ENCODE measurements at places on chromosomes 1 and 21.

GRCh38 chr1:230633469-230633868, 8.8 kb upstream of the COG2 start:
- DNase-seq = no peak

- DNase-seq = no peak
These were observed 40.5 kb downstream of the STPG1 start for GRCh38 chr1:24373044-24373443.

GRCh38 chr1:178536844-178537371, 24.0 kb downstream of the TEX35 start:
- no peak for DNase-seq

DNA sequence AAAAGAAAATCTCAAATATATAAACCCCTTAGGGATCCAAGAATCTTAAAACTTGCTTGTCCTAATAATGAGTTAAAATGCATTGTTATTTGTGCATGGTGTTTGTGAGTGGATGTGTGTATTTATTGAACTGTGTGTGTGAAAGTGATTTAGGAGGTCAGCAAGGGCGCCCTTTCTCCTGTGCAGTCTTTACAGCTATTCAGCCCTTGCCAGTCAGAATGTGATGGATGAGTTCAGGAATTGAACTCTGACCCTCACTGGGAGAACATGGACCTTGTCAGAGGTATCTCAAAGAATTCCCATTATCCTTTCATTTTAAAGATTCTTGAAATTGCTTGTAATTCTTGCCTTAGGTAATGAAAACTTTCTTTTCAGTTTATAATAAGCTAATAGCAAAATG, 493.0 kb upstream of the ADGRL4 start:
- no peak for DNase-seq

GRCh38 chr1:45375104-45376090, 35.2 kb upstream of the MUTYH start:
- no peak for DNase-seq

DNA sequence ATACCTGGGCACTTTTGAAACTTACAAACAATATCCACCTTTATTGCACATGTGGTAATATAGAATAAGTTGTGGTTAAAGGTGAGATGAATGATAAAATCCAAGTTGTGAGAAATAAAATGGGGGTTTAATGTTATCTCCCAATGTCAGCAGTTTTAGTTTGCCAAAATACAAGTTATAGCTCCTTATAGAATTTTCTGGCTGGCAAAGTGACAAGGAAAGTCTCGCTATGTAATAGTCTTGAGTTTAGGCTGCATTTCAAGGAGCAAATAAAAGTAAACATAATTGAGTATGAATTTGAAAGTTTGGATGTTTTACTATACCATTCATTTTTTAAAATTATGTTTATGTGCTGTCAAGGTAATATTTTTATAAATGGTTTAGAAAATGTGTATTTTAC, 15.0 kb upstream of the NEXN start:
- no peak for DNase-seq

DNA sequence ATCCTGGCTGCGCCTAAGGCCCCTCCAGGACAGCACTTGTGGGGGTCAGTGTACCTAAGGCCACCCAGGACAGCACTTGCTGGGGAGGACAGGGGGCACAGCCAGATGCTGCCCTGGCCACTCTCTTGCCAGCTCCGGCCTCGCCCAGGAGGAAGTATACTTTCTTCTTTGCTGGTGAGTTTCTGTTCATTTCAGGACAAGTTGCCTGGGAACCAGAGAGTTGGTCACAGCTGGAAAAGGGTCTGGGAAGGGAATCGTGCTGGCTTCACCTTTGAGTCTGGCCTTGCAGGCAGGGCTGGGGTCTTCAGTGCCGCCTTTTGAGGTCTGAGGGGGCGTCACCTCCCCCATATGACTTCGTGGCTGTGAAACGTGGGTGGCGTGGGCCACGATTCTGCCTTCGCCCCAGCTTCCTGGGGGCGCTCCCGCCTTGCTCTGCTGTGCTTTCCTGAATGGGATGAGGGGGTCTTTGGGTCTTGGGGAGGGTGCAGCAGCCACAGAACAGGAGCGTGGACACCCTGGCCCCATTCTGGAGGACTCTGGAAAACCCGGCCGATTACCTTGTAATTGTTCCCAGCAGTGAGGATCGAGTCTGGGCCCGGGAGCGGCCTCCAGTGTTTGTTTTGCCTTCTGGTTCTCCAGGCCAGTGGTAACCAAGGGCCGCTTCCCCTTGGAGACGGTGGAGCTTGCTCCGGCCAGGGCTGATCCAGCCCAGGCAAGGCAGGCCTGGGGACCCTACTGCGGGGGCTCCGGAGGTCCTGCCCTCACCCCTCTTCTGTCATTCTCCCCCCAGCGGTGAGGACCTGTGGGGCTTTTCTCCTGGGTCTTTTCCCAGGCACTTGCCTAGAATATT, 45.9 kb downstream of the SPSB1 start:
- DNase-seq = no peak

DNA sequence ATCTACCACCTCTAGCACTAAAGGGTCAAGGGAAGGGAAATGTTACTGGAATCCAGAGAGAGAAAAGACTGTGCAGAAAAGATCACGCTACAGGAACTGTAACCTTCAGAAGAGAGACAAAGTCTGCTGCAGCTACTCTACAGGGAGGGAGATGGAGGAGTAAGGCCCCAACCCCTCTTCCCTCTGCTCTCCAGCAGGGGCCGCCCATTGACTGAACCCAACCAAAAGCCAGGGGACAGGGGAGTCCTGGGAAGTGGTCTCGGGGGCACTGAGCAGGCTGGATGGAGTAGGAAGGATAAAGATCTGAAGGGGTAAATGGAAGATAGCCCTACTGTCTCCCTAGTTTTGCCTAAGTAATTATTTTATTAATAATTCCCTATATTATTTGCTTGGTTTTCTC, 72.8 kb upstream of the NR5A2 start:
- DNase-seq = no peak

DNA sequence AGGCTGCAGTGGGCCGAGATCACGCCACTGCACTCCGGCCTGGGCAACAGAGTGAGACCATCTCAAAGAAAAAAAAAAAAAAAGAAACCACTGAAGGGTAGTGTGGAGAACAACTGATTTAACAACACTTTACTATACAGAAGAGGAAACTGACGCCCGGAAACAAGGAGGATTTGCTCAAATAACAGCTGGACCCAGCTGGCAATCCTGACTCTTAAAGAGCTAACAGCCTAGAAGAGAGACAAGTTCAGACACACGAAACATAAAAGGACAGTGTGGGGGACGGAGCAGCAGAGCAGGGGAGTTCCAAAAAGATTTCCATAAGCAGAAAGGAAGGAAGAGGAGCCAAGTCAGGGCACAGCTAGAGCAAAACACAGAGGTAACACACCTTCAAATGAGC, 4.4 kb downstream of the ECHDC2 start:
- DNase-seq = no peak

- no peak for DNase-seq
These were observed 235.4 kb downstream of the TPR start for GRCh38 chr1:186139701-186140100.

- no peak for DNase-seq
These were observed 54.7 kb upstream of the EPS8L3 start for GRCh38 chr1:109818271-109818987.

- peak; percentile 66 for DNase-seq
These were observed 138.4 kb downstream of the SYT2 start for GRCh38 chr1:202571719-202572339.

DNA sequence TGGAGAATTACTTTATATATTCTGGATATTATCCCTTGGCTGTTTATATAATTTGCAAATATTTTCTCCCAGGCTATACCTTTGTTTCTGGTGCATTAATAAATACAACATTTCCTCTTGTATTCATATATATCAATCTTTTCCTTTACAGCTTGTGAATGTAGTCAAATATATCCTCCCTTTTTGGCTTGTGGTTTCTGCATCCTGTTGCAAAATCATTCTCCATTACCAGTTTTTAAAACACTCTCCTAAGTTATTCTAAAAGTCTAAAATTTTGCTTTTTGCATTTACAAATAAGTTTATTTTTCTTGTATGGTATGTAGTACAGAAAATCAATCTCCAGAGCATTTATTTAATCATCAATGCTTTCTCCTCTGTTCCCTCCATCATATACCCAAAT, 909.4 kb downstream of the ADGRL2 start:
- no peak for DNase-seq

DNA sequence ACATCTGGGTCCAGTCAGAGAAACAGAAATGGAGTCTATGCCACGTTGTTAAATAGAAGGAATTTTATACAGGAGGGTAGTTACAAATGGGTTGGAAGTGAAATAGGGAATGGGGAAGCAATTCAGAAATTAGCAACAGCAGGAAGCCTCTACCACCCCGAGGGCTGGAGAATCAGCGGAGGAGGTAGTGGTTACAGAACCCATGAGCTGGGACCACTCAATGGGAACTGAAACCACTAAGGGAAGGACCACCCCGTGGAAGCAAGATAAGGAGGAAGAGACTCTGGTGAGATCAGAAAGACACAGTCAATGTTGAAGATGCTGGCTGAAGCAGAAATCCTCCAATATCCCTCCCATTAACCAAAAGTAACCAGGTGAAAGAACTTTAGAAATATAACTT, 15.5 kb upstream of the MAST2 start:
- no peak for DNase-seq

DNA sequence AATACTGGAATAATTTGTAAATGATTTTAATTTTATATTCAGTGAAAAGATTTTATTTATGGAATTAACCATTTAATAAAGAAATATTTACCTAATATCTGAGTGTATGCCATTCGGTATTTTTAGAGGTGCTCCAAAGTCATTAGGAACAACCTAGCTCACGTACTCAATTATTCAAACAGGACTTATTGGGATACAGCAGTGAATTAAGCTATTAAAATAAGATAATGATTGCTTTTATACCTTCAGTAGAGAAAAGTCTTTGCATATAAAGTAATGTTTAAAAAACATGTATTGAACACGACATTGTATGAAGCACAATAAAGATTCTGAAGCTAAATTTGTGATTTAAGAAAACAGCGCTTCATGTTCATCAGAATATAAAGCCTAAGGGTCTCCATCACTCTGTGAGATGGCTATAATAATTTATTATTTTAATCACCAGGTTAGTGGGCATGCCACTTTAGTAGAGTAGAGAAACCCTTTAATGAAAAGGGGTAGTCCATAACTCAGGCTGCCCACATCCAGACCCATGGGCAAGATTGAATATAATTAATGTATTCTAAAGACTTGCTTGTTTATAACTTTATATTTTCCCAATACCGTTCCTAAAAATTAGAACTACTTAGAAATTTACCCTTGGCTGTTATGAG, 3.2 kb downstream of the CCN1 start:
- DNase-seq = no peak

DNA sequence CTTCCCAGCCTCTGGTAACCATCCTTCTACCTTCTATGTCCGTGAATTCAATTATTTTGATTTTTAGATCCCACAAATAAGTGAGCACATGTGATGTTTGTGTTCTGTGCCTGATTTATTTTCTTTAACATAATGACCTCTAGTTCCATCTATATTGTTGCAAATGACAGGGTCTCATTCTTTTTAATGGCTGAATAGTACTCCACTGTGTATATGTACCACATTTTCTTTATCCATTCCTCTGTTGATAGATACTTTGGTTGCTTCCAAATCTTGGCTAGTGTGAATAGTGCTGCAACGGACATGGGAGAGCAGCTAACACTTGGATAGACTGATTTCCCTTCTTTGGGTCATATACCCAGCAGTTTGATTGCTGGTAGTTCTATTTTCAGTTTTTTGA, 51.8 kb downstream of the WDR4 start:
- DNase-seq = no peak

DNA sequence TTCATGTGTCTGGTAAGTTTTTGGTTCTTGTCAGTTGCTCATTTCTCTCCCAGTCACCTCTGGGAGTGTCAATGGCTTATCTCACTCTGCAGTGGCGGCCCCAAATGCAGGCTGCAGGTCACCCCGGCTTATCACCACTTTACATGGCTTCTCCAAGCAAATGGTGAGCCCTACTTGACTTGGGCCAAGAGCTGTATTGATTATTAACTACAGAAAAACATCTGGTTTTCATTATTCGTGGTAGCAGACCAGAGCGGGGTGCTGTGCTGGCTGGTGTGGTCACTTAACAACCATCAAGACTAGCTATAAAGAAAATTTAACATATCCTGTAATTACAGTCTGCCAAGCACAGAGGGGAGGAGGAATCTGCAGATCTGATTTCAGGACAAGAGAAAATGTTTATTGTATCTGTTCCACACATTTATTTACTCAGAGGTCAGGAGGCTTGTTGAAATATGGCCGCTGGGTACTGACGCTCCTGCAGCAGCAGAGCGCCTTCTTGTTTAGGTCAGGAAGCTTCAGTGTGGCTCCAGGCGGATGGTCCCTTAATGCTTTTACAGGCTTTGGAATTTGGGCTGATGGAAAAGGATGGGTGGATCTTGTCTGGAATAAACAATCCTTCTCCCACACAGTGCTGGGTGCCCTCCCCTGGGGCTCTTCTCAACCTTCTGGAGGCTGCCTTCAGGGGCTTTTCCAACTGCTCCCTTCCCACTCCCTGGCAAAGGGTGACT, 87.8 kb downstream of the HLX start:
- DNase-seq = no peak

DNA sequence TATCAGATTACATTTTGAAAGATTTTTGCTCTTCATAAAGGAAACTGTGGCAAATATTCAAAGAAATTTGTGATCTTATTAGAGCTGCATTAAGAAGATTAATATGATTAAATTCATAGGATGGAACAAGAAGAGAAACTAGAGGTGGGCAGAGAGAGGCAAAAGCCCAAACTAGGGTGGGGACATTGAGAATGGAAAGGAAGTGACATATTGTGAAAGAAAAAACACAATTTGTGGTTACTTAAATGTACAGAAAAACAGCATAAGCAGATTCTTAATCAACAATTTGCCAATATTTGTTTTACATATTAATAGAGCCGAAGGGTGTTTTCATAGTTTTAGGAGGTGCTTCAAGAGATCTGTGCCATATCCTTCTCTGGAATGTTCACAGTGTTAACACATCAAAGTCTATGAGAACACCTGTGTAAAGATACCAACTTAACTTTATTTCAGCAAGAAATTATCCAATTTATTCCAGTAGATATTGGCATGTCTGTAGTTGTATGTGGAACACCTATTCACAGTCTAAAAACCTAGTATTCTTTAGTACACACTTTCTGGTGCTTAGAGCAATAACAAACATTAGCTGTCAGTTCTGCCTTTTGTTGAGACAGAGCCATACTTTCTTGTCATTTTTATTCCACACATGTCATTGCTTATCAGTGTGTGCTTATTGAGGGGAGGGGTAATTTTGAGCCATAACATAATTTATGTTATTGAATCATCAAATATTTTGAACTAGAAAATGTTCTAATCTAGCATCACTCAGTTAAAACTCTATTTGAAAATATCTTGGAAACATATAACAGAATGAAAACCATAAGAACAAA, 401.5 kb downstream of the PTPRC start:
- no peak for DNase-seq

GRCh38 chr1:111454859-111455641, 5.8 kb downstream of the ATP5PB start:
- DNase-seq = no peak

DNA sequence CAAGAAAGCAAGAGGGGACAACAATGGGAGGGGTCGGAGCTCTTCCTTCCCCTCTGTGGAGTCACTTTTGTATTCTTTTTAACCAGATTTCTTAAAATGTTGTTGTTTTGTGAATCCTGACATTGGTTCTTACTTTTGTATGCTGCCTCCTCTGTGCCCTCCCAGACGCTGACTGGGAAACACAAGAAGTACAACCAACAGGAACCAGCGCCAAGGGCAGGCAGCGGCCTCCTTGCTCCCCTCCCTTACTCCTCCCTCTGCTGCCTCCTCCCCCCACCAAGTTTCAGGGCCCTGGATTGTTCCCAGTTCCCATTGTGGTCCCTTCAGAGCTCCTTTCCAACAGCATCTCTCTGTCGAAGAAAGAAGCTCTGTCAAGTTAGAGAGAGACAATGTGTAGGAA, 111.1 kb downstream of the BRINP2 start:
- DNase-seq = no peak

GRCh38 chr1:67882196-67882958, 49.1 kb upstream of the GNG12 start:
- no peak for DNase-seq

Measured in hematopoietic multipotent progenitor cell (in vitro differentiated cells).